ENCODE measurements at places on chromosomes 11 and 22. TPM values are rescaled to one million over a fixed set of nuclear protein-coding genes. Genes with fewer than 3 reads are reported as not detected.

GRCh38 chr11:71466358-71466757 is 13.4 kb downstream of the NADSYN1 start:
- no peak for DNase-seq

- DNase-seq = no peak
Observed at GRCh38 chr11:46112961-46113607, 8.2 kb downstream of the PHF21A start.

- no peak for DNase-seq
Observed at GRCh38 chr11:14331476-14332136, 27.4 kb downstream of the RRAS2 start.

DNA sequence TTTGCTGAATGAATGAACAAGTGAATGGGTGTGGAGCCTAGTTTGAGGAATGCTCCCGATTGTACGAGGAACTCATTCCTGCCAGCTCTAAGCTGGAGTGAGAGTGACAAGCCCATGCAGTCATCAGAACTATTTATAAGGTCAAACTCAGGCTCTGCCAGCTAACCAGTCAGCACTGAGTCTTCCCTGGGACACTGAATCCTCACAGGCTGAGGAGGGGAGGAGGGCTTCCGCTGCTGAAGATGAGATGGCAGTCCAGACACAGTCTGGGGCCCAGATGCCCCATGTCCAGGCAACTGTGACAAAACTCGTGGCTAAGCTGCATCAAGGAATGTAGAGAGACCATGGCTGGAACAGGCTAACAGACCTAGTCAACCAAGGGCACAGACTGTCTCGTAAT is 4.0 kb downstream of the LRP4 start:
- peak; percentile 62 for DNase-seq

DNA sequence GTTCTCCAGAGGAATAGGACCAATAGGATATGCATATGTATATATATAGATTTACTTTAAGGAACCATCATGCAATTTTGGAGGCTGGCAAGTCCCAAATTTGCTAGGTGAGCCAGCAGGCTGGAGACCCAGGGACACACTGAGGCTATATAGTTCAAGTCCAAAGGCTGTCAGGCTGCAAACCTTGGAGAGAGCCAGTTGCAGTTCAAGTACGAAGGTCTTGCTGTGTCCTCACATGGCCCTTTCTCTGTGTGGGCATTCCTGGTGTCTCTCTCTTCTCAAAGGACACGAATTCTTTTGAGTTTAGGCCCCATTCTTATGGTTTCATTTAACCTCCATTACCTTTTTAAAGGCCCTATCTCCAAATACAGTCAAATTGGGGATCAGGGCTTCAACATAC is 134.4 kb upstream of the SORL1-AS1 start:
- no peak for DNase-seq

- peak; percentile 60 for DNase-seq
Observed at GRCh38 chr11:114308689-114309089, 12.5 kb downstream of the NNMT start.

DNA sequence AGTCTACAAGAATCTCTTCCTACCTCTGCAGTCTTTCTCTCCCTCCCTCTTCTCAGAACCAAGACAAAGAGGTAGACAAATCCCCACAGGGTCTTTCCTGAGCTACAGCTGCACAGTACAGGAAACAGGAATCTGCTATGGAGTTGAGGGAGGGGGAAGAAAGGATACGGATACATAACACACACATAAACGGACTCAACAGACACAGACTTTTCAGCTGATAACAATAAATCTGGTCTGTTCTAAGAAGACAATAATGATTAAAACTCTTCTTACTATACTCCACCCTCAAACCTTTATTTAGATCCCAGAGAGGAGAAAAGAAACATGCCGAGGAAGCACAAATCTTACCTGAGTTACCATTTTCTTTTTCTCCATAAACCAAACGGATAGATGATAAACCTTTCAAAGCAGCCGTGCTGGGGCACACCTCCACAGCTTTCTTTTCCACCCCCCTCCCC is 122.2 kb downstream of the APOL5 start:
- no peak for DNase-seq

The C11orf52 gene
- total RNA-seq = 5.5 TPM

GRCh38 chr11:70772950-70773349 is 374.6 kb downstream of the CTTN start:
- DNase-seq = no peak

DNA sequence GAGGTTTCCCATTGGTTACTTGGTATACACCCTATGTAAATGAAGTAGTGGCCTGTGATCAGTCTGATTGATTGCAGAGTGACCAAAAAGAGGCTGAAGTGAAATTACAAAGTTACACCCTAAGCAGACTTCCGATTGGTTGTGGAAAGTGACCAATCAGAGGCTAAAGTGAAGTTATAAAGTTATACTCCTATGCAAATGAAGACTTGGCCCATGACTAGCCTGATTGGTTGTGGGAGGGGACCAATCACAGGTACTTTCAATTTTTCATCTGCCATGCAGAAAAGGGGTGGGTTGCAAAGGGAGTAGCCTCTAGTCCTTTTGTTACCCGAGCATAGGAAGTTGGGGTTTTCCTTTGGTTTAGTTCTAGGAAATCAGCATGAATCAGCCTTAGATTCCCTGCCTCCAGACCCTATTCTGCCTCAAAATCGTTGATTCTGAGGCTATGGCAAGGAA is 18.1 kb upstream of the CSTF3 start:
- DNase-seq = no peak

DNA sequence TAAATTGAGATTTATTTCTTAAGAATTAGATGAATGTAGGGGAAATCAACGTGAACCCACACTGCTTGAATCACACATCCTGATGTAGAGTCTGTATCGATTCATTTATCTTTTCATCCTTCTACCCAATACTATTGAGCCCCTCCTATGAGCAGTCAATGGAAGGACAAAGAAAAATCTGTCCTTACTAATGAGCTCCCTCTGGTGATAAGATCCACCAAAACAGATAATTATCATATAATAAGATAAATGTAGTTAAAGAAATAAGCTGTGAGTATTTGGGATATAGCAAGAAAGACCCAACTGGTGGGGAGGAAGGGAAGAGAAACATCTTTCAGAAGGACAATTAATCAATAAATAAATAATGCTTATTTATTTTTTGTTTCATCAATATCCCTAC is 385.1 kb upstream of the CCDC90B start:
- no peak for DNase-seq

DNA sequence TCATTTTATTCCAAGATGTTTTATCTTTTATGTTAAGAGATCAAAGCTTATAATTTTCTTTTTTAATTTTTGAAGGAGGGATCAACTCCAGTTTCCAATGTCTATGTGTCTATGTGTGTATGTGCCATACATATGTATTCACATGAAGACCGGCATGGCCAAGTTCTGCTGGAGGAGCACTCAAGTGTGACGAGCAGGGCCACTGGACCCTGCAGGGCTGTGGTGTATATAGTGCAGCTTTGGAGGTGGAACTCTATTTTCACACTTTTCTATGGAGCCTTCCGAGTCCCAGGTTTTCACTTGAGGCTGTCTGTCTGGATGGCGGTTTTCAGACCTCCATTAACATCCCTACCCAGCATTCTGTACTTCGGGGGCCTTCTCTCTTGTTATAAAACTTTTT is 36.5 kb upstream of the TTC12 start:
- no peak for DNase-seq

GRCh38 chr11:5631969-5632635 is 7.3 kb downstream of the TRIM34 start:
- DNase-seq = no peak

GRCh38 chr22:38788021-38788816 is 5.7 kb downstream of the DNAL4 start:
- no peak for DNase-seq

DNA sequence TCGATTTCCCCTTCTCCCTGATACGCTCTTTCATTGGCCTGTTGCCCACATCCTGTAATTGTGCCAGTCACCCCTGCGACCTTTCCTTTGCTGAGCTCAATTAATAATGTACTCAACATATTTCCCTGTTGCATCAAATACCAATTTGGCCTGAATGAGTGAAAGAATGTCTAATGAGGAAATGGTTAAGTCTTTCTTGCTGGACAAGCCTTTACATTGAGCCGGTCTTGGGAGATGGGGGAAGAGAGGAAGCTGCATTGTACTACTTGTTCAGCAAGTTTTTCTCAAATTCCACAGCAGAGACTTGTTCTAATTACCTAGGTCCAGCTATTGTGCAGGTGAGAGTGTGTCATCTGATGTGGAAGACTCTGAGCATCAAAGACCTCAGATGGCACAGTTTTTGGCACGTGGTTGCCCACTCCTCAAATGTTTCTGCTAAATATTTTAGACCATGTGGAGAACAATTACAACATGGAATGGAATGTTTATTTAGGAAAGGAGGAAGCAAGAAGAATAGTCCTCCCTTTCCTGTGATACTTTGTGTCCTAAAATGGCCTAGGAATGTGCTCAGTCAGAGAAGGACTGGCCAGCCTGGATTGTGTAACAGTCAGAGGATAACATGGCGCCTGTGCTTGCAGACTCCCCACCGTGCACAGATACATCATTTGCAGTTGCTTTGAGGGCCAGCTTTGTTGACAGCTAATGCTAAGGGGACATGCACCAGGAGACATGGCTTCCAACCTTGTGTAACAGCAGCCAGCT is 129.5 kb upstream of the E2F8 start:
- DNase-seq = peak; percentile 88

DNA sequence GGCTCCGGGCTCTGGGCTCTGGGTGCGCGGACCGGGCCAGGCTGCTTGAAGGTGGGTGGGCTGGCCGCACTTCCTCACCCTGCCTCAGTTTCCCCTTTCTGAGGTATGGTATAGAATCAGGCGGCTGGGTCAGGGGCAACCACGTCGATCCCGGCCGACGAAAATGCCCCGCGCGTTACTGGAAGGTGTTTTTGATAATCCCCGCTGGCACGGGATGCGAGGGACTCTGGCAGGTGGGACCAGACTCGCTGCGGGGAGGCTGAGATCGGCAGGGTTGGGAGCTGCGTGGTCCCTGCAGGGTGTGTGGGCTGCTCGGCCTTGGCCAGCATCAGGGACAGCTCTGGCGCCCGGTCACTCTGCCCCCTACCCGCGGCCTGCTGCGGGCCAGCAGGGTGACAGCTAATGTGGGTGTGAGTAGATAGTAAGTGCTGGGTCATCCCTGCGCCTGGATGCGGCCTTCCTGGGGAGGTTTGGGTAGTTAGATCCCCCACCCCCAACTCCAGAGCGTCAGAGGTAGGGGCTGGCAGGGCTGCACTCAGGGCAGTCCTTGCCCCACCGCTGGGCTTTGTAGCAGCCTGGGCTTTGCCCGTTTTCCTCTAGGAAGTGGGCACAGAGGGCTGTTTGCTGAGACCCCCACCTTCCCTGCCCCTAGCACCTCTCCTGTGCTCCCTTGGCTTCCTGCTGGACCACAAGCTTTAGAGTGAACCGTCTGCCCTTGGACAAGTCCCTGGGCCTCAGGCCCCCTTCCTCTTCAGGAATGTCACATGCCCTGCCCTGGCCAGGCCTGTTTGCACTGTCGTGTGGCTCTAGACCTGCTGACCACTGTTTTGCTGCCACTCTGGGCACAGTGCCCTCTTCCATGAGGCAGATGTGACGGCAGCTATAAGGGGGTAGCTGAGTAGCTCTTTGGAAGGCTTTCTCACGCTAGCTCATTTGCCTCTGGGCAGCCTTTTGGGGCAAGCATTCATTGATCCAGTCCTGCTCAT is 579 bp downstream of the TANGO2 start:
- peak; percentile 86 for DNase-seq

All from right cardiac atrium (tissue), 5 donors.